ENCODE measurements at places on chromosomes 2 and 18.

DNA sequence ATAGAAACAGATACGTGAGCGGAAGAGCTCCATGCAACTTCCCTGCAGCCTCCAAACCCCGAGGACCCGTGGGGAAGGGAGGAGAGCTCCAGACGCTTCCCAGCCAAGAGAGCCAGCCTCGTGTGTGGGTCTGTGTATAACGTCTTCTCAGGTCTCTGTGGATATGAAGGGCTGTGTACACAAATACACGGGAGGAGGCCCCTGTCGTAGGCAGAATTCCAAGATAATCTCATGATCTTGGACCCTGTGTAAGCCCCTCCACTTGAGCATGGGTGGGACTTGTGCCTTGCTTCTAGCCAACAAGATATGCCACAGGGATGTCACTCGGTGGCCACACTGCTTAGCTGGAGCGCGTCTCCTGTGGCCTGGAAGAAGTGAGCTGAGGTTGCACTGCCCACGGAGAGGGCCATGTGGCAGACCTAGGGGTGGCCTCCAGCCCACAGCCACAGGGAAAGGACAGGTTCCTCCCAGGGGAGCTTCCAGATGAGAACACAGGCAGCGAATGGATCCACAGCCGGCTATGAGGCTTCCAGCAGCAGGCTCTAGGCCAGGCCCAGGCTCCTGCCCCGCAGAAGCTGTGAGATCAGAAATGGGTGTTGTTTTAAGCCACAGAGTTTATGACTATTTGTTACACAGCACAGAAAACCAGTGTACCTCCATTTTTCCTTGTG, 15.6 kb upstream of the KLF11 start:
- DNase-seq = no peak

- no peak for DNase-seq
Measured at GRCh38 chr18:36352384-36352783, 54.9 kb downstream of the FHOD3 start.

GRCh38 chr2:75560768-75561565, at the start of gene EVA1A:
TSS of gene EVA1A (minus strand) at chr2:75560939. CDS start at chr2:75518140, 42,799 bp downstream.
- DNase-seq = no peak

- DNase-seq = peak; percentile 97
Measured at GRCh38 chr2:237691908-237692600, 64.7 kb downstream of the LRRFIP1 start.

DNA sequence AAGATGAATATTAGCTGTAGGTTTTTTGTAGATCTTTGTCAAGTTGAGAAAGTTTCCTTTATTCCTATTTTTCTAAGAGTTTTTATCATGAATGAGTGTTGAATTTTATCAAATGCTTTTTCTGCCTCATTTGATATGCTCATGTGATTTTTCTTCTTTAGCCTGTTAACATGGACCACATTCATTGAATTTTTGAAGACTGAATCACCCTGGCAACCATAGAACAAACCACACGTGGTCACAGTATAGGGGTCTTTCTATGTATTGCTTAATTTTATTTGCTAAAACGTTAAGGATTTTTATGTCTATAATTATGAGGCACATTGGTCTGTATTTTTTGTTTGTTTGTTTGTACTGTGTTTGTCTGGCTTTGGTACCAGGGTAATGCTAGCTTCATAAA, 201.7 kb upstream of the CWC22 start:
- no peak for DNase-seq

- DNase-seq = no peak
Measured at GRCh38 chr18:13145636-13146190, 72.8 kb upstream of the LDLRAD4 start.

DNA sequence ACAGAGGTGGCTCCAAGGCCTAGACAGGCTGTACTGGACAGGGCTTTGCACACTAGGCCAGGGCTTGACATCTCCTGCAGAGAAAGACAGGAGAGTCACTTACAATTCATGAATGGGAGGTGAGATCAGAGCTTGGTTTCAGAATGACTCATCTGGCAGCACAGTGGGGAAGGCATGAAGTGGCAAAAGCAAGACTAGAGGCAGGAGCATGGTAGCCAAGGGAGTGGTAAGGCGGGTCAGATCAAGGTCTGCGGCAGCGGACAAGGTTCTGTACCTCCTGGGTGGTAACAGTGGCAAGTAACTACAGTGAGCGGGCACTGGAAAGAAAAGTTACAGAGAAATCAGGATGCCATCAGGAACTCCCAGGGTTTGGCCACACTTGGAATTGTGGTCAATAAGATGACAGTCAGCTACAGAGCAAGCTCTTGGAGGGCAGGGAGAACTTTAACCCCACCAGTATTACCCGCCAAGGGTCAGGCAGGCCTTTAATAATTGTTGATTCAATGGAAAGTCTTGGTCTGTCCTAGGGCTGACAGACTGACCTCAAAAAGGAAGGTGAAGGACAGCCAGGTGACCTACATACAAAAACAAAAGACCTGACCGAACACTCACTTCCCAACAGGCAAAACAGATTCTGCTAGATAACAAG, 5.7 kb downstream of the MCFD2 start:
- DNase-seq = no peak

GRCh38 chr2:165149439-165149838, 54.4 kb downstream of the SCN3A start:
- no peak for DNase-seq

DNA sequence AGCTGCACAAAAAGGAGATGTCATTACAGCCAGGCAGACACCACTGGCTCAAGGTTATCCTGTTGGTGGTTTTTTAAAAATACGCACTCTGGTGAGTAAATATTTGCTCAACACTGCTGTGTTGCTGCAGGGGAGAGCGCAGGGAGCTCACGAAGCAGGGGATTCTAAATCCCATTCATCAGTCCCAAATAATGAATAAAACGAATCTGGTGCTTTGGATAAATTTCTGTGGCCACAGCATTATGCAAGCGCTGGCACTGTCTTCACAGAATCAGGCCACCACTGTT, 256.2 kb downstream of the HDAC4 start:
- DNase-seq = no peak

- DNase-seq = no peak
Measured at GRCh38 chr2:229689307-229689839, 25.0 kb downstream of the DNER start.

GRCh38 chr2:127220102-127220767, at the start of gene CYP27C1:
TSS of gene CYP27C1 (minus strand) at chr2:127220299. CDS start at chr2:127220270, 29 bp downstream.
- no peak for DNase-seq

GRCh38 chr18:31373641-31374040, 2.9 kb upstream of the DSG4 start:
- no peak for DNase-seq

GRCh38 chr18:42752916-42753315, 362.6 kb downstream of the RIT2 start:
- no peak for DNase-seq

DNA sequence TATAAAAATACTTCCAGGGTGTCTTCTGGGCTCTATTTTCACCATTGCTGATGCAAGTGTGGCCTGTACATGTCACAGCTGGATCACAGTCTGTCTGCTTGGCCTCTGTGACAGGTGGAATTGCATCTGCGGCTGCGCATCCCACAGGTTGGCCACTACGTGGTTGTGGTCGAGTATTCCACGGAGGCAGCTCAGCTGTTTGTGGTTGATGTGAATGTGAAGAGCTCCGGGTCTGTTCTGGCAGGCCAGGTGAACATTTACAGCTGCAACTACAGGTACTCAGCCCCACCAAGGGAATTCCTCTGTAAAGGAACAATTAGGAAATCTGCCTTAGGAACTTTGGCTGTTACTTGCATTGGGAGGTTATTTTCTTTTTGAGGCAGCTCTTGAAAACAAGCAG, 144.5 kb downstream of the LAMA3 start:
- DNase-seq = no peak

DNA sequence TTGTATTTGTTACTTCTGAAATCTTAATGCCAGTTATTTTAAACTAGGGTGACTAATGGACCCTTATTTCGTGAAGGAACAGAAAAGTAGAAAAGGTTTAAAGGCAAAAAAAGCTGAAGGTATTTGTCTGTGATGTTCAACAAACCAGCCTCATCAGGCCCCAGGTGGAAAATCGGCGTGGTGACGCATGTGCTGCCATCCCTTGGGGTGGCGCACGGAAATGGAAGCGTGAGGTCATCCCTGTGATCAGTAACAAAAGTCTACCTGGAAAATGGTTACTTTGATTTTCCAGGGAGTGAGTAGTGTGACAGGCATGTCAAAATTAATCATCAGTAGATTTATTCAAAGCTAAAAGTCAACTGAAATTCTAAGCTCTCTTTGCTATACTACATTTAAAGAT, 313.2 kb downstream of the GBX2 start:
- DNase-seq = no peak

DNA sequence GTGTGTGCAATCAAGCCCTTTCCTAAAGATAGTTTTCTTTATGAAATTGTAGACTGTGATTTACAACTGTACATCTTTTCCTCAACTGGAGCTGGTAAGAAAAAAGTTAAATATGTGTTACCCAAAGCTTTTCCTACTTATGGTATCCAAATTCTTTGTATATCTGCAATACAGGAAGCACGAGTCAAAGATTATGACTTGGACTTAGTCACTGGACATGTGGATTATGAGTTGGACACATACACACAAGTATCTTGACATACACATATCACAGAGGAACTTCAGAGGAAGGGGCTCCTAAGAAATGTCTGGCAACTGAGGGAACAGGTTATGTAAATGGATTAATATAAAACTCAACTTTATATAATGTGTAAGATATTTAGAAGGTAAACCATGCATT, 35.2 kb downstream of the PRELID3A start:
- DNase-seq = no peak

DNA sequence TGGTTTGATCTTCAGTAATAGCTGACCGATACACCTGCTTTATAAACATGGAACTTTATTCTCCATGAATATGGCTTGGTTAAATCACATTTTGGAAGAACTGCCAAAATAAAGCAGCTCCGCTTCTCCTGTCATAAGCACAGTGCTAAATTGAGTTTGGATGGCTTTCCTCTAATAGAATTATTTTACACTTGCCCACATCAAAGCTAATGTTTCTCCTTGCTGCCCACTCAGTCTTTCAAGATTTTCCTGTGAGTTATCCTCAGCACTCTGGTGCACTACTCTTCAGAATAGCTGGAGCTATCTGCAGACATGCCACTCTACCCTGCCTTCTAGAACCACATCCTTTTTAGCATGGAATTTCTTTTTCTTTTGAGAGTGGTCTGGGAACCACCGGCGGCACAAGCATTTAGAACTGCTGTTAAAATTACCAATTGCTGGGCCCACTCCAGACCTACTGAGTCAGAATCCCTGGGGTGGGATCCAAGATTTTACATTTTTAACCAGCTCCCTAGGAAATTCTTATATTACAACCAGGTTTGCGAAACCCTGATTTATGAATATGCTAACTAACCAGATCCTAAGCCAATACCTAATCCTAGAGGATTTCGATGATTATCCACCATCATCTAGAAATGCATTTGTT, 283.3 kb downstream of the AFF3 start:
- DNase-seq = no peak

GRCh38 chr2:238947920-238948710, 100.2 kb downstream of the TWIST2 start:
- DNase-seq = no peak

DNA sequence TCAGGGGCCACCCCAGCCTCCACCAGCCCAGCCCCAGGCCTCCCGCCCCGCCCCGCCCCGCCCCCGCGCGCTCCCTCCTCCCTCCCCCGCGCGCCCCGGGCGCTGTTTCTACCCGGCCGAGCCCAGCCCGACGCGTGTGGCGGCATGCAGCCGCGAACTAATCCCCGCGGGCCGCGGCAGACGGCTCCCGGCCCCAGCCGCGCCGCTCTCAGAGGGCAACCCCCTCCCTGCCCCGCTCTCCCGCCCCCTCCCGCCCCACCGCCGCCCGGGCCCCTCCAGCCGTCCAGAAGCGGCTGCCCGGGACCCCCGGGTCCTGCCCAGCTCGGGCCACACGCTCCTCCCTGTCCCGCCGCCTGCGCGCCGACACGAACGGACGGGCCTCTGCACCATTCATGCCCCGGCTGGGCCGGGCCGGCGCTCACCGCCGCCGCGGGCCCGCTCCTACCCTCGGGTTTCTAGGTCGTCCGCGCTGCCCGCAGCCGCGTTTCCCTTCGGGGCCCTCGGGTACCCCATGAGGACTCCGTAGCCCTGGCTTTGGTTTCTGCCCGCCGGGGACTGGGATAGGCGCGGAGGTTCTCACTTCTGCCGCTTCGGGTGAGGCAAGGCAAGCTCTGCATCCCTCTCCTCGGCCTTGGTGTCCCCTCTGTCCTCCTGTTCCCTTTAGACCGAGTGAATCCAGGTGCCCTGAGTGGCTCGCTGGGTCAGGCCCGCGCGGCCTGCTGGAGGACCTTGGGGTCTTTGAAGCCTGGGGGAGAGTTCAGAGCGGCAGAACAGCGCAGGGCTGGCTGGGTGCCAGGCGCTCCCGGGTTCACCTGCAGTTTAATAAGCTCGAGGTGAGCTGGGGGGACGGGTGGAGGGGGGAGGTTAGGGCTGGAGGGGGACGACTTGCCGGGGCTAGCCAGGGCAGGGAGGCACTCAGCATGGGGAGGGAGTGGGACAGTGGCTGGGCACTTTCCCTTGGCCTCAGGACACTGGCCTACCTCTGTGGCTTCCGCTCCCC, 3.1 kb downstream of the WNT10A start:
- no peak for DNase-seq

DNA sequence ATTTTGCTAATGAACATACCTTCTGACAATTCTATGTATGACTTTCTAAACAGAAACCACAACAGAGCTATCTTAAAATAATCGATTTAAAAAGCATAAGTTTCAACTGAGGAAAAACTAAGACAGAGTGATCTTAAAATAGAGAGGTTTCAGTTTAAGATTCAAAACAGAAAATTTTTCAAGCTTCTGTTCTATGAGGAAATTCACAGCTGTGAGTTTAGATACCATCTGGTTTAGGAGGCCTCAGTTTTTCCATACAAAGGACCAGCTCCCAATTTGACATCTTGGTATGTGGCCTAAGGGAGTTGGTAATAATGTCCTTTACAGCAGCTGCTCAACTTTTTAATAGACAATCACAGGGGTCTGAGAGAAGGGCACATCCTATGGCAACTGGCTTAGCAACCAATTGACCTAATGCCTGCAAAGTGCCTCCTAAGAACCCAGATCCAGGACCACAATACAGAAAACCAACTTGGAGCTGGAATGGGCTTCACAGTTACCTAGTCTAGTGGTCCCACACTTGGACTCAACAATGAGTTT, 39.7 kb downstream of the MDH1 start:
- DNase-seq = no peak

DNA sequence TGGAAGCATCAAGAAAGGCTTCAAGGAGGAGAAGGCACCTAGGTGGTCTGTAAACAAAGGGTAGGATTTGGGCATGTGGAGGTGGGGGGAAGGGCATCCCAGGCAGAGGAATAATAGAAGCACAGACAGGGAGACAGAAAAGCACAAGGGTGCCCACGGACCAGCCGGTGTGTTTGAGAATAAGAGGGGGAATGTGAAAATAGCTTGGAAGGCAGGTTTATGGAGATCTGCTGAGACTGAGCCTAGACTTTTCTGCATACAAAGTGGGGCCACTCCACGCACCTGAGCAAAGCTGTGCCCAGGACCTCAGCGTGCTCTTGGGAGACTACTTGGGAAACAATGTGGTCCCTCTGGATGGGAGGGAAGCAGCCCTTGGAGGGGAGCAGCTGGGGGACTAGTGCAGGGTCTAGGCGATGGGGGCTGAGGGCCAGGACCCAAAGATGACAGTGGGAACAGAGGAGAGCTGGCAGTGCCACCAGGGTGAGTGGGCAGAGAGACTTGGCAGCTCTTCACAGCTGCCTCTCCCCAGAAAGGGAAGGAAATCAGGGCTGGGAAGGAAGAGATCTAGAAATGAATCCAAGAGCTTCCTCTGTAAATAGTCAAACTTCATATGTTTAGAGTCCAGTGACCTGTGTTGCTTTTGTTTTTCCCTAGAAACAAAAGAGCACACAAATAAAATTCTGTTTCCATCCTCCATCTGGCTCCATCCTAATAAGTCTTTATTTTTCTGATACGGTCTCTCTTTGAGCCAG, 110.7 kb upstream of the SMAD7 start:
- no peak for DNase-seq

- no peak for DNase-seq
Measured at GRCh38 chr2:33812707-33813106, 213.6 kb upstream of the FAM98A start.

Measured in stimulated activated CD8-positive, alpha-beta memory T cell treated with anti-CD3 and anti-CD28 coated beads, Interleukin-2, amount 100 ng/mL, for 48 hours (primary cell).